ENCODE measurements at places on chromosomes 6 and 20.

- no peak for DNase-seq
These were observed 19.2 kb downstream of the AGPAT4 start for GRCh38 chr6:161254464-161255253.

- no peak for DNase-seq
These were observed 11.8 kb downstream of the CASS4 start for GRCh38 chr20:56423886-56424285.

DNA sequence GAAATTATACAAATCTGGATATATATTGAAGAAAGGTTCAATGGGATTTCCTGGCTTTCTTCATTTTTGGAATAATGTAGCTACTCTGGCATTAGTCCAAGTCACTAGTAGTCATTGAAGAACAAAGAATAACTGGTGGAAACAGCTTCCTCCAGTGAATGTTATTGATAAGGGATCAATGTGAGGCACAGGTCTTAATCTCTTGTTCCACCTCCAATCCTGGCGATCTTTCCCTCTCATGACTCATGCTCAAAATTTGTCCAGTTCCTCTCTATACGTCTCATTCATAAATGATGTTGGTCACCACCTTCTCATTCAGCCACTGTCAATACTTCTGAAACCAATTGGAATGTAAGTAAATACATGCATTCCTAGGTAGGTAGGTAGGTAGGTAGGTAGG is 185.0 kb upstream of the BMP2 start:
- no peak for DNase-seq

- no peak for DNase-seq
These were observed 66.8 kb upstream of the STX16 start for GRCh38 chr20:58584051-58584824.

- DNase-seq = no peak
These were observed 228.3 kb downstream of the NRN1 start for GRCh38 chr6:5778317-5778857.

- no peak for DNase-seq
These were observed 68.8 kb upstream of the IYD start for GRCh38 chr6:150299873-150300485.

DNA sequence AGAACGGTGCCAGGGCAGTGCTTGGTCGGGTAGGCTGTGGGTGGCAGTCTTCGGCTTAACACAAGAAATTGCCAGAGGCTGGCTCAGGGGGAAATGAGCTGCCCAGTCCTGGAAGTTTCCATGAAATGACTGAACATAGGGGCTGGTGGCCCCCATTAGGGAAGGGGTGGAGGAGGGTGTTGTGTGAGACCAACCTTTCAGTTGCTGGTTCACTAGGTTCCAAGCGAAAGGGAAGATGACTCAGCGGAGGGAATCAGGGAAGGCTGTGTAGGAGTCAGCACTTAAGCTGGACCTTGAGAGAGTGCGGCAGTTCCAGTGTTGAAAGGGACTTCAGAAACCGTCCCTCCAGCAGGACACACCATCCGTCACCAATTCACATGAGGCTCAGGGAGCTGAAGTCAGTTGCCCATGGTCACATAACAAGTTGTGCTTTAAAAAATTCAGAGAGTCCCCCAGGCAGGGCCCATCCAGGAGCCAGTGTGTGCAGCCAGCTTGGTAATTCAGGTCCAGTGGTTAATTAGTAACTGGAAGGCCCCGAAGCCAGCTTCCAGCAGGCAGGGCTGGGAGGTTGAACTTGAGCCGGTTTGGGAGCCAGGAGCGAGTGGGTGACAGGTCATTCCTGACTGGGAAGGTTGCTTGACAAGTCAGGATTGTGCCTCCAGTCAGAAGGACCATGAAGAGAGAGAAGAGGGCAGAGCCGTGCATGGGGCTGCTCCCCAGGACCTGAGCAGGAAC is at the start of gene SGK2:
Gene SGK2, plus strand, starts transcription at position 616 of the 735 bp plus-strand sequence. CDS start 7,469 bp downstream, outside the sequence.
- no peak for DNase-seq

- DNase-seq = no peak
These were observed 62.3 kb downstream of the PSMG4 start for GRCh38 chr6:3321042-3321441.

- DNase-seq = no peak
These were observed 271.6 kb upstream of the RIN2 start for GRCh38 chr20:19486446-19486845.

GRCh38 chr6:27862396-27863066 is 49.7 kb downstream of the OR2B2 start:
- no peak for DNase-seq

DNA sequence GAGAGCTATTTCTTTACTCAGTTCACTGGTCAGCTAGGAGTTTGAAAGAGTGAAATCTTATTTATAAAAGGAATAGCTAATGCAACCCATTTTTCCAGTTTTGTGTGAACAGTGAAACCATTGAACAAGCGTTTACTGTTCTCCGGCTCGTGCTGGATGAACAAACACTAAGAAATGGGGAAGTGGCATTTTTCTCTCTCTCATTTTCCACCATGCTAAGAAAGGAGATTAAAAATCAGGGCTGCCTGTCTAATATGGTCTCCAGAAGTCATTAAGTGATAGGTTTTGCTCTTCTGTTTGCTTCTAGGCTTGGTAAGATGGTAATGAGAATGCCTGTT is 774 bp upstream of the SFT2D1 start:
- no peak for DNase-seq

DNA sequence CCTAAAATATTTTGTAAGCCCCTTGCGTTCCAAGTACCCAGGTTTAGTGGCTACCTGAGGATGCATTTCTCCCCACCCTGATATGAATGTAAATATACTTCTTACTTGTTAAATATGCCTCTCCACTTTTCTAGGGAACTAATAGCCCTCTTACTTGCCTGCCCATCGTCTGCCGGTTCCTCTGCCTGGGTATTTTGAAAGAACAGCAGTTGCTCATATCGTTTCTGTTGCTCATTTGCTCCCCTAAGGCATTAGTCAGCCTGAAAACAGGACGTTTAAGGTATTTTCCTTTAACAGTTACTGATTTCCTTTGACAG is 141.3 kb upstream of the CARMIL1 start:
- no peak for DNase-seq

- DNase-seq = no peak
These were observed 1.3 kb downstream of the PLCG1 start for GRCh38 chr20:41138475-41139226.

GRCh38 chr6:51996296-51996947 is 91.0 kb downstream of the PKHD1 start:
- DNase-seq = no peak

DNA sequence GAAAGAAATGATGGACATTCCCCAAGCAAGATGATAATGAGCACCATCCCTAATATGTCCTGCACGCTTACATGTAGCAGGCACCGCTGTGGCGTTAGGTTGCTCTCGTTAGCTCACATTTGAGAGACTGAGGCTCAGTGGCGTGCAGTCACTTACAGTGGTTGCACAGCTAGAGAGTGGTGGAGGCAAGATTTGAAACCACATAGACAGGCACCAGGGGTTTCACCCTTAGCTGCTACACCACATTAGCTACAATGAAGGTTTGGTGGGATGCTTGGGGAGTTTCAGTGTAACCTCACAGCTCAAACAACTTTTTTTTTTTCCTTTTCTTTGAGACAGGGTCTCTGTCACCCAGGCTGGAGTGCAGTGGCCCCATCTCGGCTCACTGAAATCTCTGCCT is 3.7 kb downstream of the COX4I2 start:
- no peak for DNase-seq

GRCh38 chr6:20757761-20758160 is 223.5 kb downstream of the CDKAL1 start:
- peak; percentile 63 for DNase-seq

DNA sequence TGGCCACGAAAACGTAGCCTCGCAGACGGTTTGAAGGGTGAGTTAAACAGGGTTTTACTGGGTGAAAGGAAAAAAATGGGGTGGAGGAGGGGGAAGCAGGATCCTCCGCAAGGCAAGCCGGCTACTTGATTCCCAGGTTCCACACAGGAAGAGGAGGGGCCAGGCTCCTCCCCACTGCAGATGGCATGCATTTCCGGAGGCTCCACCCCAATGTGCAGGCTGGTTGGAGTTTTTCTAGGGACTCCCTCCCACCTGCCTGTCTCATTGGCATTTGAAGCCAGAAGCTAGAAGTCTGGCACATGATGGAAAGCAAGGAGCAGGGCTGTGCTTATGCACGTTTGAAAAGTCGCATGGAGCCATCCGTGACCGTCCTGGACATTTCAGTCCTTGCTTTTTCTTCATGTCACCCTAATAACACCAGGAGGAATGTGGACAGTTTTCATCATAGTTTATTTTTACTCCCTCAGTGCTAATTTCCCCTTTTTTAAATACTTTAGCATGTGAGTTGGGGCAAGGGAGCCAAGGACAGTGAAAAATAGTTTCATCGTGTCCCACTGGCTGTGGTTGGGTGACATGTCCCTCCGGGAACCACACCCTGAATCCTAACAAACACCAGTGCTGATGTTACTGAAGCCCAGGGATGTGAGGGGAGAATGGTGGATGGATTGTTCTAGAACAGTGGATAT is 100.1 kb upstream of the INSM1 start:
- no peak for DNase-seq

DNA sequence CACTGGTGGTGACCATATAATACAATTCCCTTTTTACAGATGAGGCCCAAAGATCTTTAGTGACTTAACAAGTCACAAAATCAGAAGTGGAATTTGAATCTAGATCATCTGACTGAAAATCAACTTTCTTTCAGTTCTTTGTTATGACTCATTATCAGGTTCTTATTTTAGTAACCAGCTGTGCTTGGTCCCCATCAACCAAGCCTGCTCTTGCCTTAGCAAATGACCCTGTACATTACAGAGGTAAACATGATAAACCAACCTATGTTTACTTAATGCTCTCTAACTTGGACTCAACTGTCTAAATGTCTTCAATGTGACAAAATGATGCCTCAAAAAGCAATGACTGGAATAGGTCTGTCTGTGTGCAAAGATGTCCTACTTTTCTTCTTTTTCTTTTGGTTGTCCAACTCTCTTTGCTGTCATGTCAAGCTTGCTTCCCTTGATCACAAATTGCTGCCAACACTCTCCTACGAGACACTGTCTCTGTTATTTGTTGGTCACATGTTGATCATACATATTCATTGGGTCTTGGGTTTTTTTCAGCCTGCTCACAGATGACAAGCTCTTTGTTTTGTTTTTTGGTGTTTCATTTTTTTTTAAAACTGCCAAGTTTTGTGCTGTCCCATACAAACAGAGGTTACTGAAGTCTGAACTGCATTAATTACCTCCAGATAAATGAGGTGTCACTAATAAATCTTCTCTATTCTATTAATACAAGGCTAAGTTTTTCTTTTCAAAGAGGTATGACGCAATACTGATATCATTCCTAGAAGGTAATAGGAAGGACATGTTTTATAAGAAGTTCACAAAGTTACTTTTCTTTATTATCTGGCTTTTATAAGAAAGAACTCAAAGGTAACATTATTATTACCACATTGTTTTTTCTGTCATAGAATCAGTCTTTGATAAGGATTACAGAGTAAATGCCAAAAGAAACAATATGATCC is 62.2 kb upstream of the PLN start:
- DNase-seq = no peak

DNA sequence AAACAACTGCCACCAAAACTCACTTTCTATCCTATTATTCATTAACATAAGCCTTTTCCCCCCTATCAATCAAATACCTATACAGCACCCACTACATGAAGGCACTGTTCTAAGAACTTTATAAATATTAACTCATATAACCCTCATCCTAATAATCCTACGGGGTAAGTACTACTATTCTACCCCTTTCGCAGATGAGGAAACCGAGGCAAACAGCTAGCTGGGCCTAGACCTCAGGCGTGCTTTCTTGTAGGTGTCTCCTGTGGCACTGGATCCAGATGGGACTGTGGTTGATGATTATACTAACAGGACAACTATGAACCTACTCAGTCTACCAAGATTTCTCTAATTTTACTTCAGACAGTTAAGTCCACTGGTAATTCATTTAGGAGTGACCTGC is 131.6 kb downstream of the ZMYND8 start:
- no peak for DNase-seq
